ENCODE measurements at places on chromosomes 5 and 9. TPM values are rescaled to one million over a fixed set of nuclear protein-coding genes. Genes with fewer than 3 reads are reported as not detected.

GRCh38 chr5:160835818-160836528 is 16.0 kb downstream of the ATP10B start:
- no peak for DNase-seq
- no peaks in the 10 kb centered on the region for H3K4me1 ChIP-seq
- no peak overlapping the region for H3K4me3 ChIP-seq

DNA sequence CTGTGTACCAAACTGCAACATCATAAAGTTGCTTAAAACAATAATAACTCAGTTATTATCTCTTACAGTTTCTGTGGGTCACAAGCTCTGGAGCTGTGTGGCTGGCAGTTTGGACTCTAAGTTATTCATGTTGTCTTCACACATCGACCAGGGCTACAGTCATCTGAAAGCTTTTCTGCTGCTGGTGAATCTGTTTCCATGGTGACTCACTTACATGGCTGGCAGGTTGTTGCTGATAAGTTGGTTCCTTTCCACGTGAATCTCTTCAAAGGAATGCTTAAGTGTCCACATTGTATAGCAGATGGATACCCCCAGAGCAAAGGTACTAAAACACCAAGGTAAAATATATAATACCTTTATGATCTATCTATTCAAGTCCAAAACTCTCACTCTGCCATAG is 44.8 kb upstream of the CYLC2 start:
- no peaks in the 10 kb centered on the region for H3K4me1 ChIP-seq
- no peak for DNase-seq
- no peaks in the 10 kb centered on the region for H3K27me3 ChIP-seq
- H3K27ac ChIP-seq: no peak overlapping the region
- no peak overlapping the region for H3K4me3 ChIP-seq

DNA sequence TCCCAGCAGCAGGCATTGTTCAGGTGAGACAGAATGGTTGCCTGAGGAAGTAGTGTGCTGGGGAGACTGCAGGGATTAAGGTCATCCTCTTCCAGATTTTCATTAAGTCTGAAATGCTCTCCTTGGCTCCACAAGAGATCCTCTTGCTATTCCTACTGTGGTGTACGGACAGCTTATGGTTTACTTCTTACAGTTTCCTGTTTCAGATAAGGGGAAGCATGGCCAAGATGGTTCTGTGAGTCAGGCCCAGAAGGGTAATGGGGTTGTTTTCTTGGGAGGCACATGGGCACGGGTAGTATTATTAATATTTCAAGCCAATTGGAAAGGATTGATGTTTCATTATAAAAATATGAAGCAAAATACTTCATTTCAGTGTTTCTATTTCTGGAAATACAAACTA is 42.9 kb downstream of the GLRX start:
- H3K4me1 ChIP-seq: no peaks in the 10 kb centered on the region
- H3K36me3 ChIP-seq: no peaks in the 10 kb centered on the region
- H3K27me3 ChIP-seq: no peaks in the 10 kb centered on the region
- no peak overlapping the region for H3K27ac ChIP-seq

GRCh38 chr5:115243412-115243811 is 19.3 kb downstream of the PGGT1B start:
- H3K27ac ChIP-seq: no peak overlapping the region
- no peak for DNase-seq
- no peaks in the 10 kb centered on the region for H3K4me1 ChIP-seq

- no peak overlapping the region for H3K27ac ChIP-seq
- DNase-seq: no peak
- no peaks in the 10 kb centered on the region for H3K27me3 ChIP-seq
- no peak overlapping the region for H3K4me3 ChIP-seq
These were observed 143.4 kb upstream of the KLF9 start for GRCh38 chr9:70557661-70558369.

DNA sequence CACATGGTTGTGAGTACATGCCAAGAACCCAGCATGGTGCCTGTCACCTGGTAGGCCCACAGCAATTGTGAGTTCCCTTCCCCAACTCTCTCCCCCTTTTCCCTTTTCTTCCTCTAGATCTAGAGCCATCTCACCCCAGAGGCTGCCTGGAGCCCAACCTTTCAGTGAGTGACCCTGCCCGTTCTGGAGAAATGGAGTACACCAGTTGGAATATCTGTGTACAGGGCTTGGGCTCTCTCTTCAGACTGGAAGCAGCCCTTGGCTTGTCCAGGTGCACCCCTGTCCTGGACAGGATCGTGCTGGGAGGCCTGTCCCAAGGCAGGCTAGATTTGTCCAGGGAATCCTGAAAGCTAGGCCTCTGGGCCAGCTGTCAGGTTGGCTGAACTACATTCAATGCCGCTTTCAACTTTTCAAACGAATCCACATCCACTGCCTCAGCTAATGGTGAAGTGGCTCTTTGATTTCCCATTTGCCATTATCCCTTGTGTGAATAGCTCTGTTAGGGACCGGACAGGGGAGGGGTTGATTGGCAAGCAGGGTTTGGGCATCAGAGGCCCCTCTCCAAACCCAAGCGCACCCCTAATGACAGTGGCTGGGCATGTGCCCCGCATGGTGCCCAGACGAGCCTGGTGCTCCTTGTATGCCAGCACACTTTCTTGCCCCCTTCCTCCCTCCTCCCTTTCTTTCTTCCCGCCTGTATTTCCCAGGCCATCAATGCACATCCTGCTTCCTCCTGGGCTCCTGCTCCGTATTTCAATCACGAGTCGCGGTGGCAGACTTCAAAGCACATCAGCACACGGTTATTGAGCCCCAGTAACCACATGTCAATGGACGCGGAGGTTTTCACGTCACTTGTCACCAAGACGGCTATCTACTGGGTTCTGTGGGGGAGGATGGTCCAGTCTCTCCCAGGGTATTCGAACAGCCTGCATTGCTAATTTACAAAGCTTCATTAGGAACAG is 211.2 kb downstream of the DAB2IP start:
- no peak overlapping the region for H3K27ac ChIP-seq
- no peaks in the 10 kb centered on the region for H3K36me3 ChIP-seq
- DNase-seq: no peak
- peaks cover 14% of the 10 kb centered on the region for H3K4me1 ChIP-seq
- H3K27me3 ChIP-seq: no peaks in the 10 kb centered on the region

DNA sequence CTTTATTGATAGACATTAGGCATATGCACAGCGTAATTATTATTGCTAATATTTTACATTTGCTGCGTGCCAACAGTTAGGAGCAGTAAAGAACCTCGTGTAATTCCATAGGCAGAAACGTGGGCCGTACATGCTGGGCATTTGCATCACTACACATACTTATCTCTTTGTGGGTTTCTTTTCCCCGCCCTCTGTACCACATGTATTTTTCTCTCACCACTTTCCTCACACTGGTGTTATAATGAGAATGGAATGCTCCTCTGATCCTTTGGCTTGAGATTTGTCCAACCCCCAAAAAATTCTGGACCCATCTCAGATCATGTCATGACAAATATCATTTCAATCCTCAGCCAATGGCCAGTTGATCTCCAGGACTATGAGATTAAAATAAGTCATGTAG is 1952.6 kb upstream of the WWC1 start:
- H3K27ac ChIP-seq: no peak overlapping the region
- no peaks in the 10 kb centered on the region for H3K27me3 ChIP-seq
- no peak for DNase-seq

- H3K27ac ChIP-seq: no peak overlapping the region
- H3K27me3 ChIP-seq: no peaks in the 10 kb centered on the region
- H3K4me3 ChIP-seq: no peak overlapping the region
- DNase-seq: no peak
- H3K36me3 ChIP-seq: no peaks in the 10 kb centered on the region
These were observed 83.5 kb downstream of the FEM1C start for GRCh38 chr5:115461093-115461492.

- DNase-seq: no peak
- H3K27ac ChIP-seq: no peak overlapping the region
- H3K27me3 ChIP-seq: no peaks in the 10 kb centered on the region
- no peak overlapping the region for H3K4me3 ChIP-seq
- H3K36me3 ChIP-seq: no peaks in the 10 kb centered on the region
- H3K4me1 ChIP-seq: no peaks in the 10 kb centered on the region
These were observed 44.0 kb upstream of the SLC30A5 start for GRCh38 chr5:69049796-69050195.

- no peak overlapping the region for H3K4me3 ChIP-seq
- no peak overlapping the region for H3K27ac ChIP-seq
- H3K4me1 ChIP-seq: no peaks in the 10 kb centered on the region
- no peaks in the 10 kb centered on the region for H3K27me3 ChIP-seq
- DNase-seq: no peak
These were observed 12.1 kb downstream of the RHOBTB3 start for GRCh38 chr5:95743232-95743631.

- H3K27ac ChIP-seq: no peak overlapping the region
- H3K4me3 ChIP-seq: no peak overlapping the region
- no peaks in the 10 kb centered on the region for H3K27me3 ChIP-seq
- no peak for DNase-seq
- no peaks in the 10 kb centered on the region for H3K4me1 ChIP-seq
These were observed 589.9 kb downstream of the DNAH5 start for GRCh38 chr5:13354611-13355010.

GRCh38 chr5:96259151-96259772 is 173.8 kb downstream of the PCSK1 start:
- DNase-seq: no peak
- H3K36me3 ChIP-seq: no peaks in the 10 kb centered on the region
- H3K27me3 ChIP-seq: no peaks in the 10 kb centered on the region
- no peak overlapping the region for H3K4me3 ChIP-seq
- no peak overlapping the region for H3K27ac ChIP-seq

DNA sequence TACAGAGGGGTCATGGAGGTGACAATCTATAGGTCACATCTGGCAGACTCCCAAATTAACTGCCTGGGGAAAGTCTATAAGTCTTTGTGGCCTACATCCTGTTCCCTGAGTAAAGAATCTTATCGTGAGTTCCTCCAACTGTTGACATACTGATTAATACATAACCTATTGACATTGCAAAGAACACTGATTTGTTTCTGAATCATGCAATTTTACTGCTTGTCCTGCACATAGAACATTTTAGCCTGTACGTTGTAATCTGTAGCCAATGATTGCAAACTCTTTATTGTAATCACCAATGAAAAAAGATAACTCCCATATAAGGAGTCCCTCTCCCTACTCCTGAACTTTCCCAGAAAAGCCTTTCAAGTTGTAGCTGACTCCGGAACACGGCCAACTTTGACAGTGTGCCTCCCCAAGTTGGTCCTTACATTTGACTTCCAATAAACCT is 18.8 kb upstream of the OR2K2 start:
- H3K36me3 ChIP-seq: no peaks in the 10 kb centered on the region
- no peak for DNase-seq
- H3K4me3 ChIP-seq: no peak overlapping the region
- H3K4me1 ChIP-seq: no peaks in the 10 kb centered on the region

DNA sequence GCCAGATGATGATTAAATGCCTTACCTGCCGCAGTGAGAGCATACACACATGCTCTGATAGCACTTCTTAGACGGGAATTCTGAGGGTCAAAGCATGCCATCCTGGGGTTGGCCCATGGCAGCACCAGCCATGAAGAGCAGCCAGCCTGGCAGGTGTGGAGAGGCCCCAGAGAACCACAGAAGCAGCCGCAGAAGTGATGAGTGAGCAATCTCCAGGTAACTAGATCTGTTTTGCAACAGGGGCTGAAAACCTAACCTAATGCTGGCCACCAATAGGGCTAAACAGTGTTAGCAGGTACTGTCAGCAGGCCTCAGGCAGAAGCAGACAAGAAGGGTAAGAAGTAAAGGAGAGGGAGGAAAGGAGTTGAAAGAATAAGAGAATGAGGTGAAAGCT is 33.5 kb upstream of the HOMER1 start:
- H3K4me1 ChIP-seq: no peaks in the 10 kb centered on the region
- H3K36me3 ChIP-seq: no peaks in the 10 kb centered on the region
- no peak for DNase-seq
- no peak overlapping the region for H3K4me3 ChIP-seq
- no peak overlapping the region for H3K27ac ChIP-seq

DNA sequence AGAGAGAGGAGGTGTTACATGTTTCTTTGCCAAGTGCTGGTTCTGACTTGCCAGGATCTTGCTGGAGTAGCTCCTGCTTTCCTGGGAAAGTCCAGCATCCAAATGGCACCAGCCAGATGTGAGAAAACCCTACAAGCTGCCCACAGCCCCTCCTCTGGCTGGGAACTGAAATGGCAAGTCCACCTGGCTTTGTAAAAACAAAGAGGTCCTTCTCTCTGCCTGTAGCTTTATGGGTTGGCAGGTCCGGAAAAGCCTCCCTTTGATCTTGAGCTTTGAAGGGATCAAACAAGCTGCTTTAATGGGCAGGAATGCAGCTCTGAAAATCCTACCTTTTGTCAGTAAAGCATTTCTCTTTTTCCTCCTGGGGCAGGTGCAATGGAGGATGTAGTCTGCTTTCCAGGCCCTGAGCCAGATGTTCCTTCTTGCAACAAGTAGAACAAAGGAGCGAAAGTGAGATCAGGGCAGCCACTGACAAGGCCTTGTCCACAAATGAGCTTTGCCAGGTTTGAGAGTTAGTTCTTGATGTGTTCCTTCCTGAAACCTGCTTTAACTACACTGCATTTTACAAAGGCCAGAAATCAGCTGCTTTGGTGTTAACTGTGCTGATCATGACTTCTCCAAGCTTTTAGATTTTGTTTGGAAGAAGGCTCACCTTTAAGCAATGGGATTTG is 456.7 kb downstream of the ZNF608 start:
- H3K4me3 ChIP-seq: no peak overlapping the region
- no peaks in the 10 kb centered on the region for H3K36me3 ChIP-seq
- H3K4me1 ChIP-seq: no peaks in the 10 kb centered on the region

GRCh38 chr5:57859626-57860025 is 377.0 kb upstream of the ACTBL2 start:
- H3K4me1 ChIP-seq: no peaks in the 10 kb centered on the region
- no peaks in the 10 kb centered on the region for H3K27me3 ChIP-seq
- H3K36me3 ChIP-seq: no peaks in the 10 kb centered on the region
- DNase-seq: no peak

- H3K27me3 ChIP-seq: no peaks in the 10 kb centered on the region
- no peak overlapping the region for H3K27ac ChIP-seq
- H3K4me1 ChIP-seq: no peaks in the 10 kb centered on the region
- H3K4me3 ChIP-seq: no peak overlapping the region
- DNase-seq: no peak
These were observed 197.4 kb downstream of the SEMA5A start for GRCh38 chr5:9348401-9348996.

GRCh38 chr5:137753691-137754187 is 424 bp downstream of the HNRNPA0 start:
- H3K4me3 ChIP-seq: peak overlapping the region; percentile 97
- no peak for DNase-seq
- peaks cover 31% of the 10 kb centered on the region for H3K36me3 ChIP-seq
- H3K27me3 ChIP-seq: no peaks in the 10 kb centered on the region
- H3K4me1 ChIP-seq: no peaks in the 10 kb centered on the region

The SPATA31D4 gene
- total RNA-seq: not detected

The MEF2C gene
- total RNA-seq: 0.20 TPM

The PCDHB10 gene
- total RNA-seq: 1.5 TPM

The NKD2 gene
- total RNA-seq: 7.7 TPM

The CORO2A gene
- total RNA-seq: 15.8 TPM

The CBY3 gene
- 1.6 TPM for total RNA-seq

The PCDHGC4 gene
- 4.0 TPM for total RNA-seq

The FCN1 gene
- not detected for total RNA-seq

The LECT2 gene
- not detected for total RNA-seq
